IPS DF 6.9 (cell line): ENCODE measurements at places on chromosomes 2 and 18.

- DNase-seq, result no peak
These were observed 64.0 kb downstream of the WDR7 start for GRCh38 chr18:56715121-56715520.

DNA sequence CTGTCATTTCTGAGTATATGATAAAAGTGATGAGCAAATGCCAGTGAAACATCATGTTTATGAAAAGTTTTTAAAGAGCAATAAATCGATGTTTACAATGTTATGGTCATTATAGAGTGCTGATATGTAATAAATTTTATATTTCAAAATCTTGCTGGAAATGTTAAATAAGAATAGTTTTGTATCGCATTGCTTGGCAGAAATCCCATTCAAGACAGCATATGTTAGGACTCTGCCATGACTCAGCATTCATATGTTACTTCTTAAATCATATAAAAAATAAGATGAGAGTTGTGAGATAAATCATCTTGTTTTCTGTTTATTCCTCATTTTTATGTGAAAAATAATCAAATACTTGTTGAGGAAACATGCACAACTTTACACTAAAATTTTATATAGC lies 949.9 kb upstream of the NRXN1 start:
- no peak for DNase-seq

GRCh38 chr18:77528872-77529271 lies 279.2 kb downstream of the GALR1 start:
- no peak for DNase-seq

GRCh38 chr2:180699657-180700361 lies 280.6 kb upstream of the UBE2E3 start:
- DNase-seq, result no peak

GRCh38 chr2:227862227-227862740 lies 9.1 kb upstream of the DAW1 start:
- no peak for DNase-seq

DNA sequence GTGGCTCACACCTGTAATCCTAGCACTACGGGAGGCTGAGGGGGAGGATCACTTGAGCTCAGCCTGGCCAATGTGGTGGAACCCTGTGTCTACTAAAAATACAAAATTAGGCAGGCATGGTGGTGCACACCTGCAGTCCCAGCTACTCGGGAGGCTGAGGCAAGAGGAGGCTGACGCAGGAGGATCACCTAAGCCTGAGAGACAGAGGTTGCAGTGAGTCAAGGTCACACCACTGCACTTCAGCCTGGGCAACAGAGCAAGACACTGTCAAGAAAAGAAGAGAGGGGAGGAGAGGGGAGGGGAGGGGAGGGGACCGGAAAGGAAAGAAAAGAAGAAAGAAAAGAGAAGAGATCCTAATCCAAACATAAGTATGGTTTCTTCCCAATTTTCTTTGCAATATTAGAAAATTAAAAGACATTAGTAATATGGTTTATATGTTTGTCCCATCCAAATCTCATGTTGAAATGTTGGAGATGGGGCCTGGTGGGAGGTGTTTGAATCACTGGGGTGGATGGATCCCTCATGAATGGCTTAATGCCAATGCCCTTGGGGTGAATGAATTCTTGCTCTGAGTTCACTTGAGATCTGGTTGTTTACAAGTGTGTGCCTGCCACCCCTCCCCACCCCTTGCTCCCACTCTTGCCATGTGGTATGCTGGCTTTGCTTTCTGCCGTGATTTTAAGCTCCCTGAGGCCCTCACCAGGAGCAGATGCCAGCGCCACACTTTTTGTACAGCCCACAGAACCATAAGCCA lies 50.7 kb downstream of the TRIP12 start:
- no peak for DNase-seq

DNA sequence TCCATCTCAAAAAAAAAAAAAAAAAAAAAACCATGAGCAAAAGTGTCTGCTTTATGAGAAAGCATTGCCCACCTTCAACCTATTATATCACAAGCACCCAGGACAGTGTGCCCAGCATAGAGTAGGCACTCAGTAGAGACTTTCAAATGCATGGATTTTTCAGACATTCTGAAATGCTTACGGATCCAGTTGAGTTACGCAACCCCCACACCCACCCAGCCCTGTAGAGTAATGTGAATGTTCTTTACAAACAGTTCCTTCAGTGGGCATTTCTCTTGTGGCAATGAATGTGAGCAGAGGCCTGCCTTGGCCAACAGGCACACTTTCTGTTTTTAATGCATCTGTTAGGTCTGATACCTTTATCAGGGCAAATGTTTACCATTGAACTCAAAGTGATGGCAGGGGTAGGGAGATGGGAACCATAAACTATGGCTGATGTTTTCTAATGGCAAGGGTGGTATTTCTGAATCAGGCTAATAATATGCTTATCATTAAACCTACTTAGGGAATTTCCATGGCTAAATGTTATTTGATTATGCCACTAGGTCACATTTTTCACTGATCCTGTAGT lies 65.0 kb upstream of the RPL31 start:
- no peak for DNase-seq

GRCh38 chr18:4639628-4640310 lies 184.7 kb upstream of the DLGAP1 start:
- no peak for DNase-seq

DNA sequence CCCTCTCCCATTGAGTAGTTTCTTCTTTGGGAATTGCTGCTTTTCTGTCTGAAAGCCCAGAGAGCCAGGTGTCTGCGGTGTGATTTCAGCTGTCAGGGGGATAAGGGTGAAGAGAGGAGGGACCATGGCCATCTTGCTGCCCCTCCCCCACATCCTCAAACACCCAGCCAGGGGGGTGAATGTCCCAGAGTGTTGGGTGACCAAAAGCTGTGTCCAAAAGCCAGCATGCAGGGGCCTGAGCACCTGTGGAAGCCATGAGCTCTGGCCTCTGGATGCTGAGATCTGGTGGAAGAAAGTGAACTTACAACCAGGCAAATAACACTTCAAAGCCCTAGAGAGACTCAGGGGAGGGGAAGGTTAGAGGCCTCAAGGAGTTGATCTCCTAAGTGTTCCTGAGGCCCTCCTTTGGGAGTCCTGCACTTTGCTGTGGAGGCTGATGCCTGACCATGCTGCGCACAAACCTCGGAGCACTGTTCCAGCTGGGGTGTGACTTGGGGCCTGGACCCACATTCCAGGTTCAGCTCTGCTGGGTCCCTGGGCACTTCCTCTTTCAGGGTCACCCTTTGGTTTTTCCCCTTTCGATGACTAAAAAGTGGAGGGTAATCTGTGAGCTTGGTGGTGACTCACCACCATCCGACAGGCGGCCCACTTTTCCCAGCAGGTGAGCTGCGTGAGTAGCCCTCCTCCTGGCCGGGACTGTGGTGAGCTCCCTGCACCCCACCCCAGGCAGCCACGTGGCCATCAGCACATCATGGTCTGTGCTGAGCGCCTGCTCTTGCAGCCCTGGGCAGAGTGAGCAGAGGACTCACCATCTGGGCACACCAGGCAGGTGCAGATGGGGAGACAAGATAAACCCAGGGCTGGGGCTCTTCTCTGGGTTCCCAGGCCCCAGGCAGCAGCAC lies 66.8 kb upstream of the FOSL2 start:
- DNase-seq, result no peak

- no peak for DNase-seq
These were observed 149.9 kb upstream of the TTC39C start for GRCh38 chr18:23864624-23865023.

- DNase-seq, result no peak
These were observed 487.5 kb downstream of the SUCLG1 start for GRCh38 chr2:83971547-83971946.

- peak; percentile 63 for DNase-seq
These were observed 79.2 kb downstream of the LAMA1 start for GRCh38 chr18:7038330-7038851.

DNA sequence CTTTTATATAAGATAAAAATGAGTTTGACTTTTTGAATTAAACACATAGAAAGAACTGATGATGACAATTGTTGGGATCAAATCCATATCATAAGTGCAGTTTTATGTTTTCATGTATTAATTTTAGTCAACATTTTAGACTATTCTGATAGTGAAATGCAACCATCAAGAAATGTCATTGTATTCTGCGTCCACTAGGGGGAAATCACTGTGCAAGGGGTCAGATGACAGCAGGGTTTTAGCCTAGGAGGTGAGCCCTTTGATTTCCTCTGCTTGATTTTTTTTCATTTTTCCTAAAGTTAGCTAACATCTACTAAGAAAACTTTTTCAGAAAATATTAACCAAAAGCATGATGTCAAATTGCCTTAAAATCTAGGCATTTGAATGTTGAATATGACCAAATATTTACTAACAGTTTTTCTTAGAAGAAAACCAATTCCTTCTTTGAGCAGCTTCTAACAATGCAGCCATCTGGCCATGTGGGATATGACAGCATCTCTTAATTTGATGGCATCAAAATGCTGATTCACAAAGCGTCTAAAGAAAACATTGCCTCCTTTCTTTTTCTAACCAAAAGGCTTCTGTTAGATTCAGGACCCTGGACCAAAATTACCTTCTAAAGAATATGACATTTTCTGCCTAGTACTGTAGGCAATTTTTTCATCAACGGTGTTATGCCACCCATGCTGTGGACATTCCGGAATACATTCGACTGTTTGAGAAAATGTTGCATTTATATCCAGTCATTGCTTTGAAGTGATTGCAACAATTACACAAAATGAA lies 141.5 kb downstream of the SPHKAP start:
- no peak for DNase-seq

GRCh38 chr2:197706839-197707207 lies 1.7 kb downstream of the MARS2 start:
- DNase-seq, result no peak

GRCh38 chr2:133674433-133675331 lies 106.4 kb upstream of the NCKAP5 start:
- no peak for DNase-seq

GRCh38 chr2:173221937-173222594 lies 132.6 kb upstream of the CDCA7 start:
- DNase-seq, result no peak

- no peak for DNase-seq
These were observed 293.1 kb upstream of the ERBB4 start for GRCh38 chr2:212831671-212832199.

GRCh38 chr2:86518481-86518880 lies 44.8 kb downstream of the CHMP3 start:
- no peak for DNase-seq

DNA sequence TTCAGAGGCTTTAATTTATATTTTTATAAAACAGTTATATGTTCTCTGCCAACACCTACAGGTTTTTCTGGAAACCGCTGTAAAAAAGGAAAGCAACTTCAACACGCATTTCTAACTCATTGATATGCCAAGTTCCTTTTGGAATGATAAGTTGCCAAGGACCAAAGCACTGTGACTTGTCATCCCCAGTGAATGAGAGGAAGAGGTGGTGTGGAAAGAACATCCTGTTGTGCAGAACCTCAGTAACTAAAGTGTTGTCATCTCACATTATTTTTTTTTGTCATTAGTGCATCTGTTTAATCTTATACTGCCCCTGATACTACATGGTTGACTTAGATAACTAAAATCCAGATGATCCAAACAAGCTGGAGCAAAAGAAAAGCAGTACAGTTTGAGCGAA lies 96.0 kb upstream of the NEUROD1 start:
- no peak for DNase-seq

DNA sequence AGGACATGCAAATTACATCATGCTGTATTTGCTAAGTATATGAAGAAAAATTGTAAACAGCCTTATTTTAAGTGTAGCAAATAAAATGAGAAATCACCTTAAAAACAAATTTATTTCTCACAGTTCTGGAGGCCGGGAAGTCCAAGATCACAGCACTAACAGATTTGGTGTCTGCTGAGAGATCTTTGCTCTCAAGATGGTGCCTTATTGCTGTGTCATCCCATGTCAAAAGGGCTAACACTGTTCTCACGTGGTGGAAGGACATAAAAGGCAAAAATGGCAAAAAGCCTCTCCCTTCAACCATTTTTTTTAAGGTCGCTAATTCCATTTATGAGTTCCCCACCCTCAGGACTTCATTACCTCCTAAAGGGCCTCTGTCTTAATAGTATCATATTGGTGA lies 12.1 kb downstream of the XRCC5 start:
- no peak for DNase-seq
